ENCODE measurements at places on chromosomes 1 and 21.
A peak's percentile ranks its signal among the peaks of the same experiment; 100 is the strongest.

GRCh38 chr21:46381541-46381940 lies 57.6 kb downstream of the PCNT start:
- no peak for DNase-seq

DNA sequence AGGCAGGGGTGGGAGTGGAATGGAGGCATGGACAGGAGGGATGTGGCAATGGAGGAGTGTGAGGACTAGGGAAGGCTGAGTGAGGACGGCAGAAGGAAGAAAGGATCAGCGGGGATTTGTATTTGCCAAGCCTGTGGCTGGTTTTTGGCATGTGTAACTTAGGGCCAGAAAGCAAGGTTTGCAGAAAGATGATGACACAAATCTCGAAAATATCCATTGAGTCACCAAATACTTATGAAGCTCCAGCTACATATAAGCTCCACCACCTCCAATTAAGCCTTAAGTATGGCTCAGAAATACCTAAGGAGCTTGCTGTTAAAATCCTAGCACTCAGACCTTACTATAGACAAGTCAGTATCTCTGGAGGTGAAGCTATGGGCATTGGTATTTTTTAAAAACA lies 90.1 kb downstream of the OMA1 start:
- DNase-seq: no peak

- DNase-seq: peak; percentile 51
Measured at GRCh38 chr1:92484472-92485380, 2.0 kb downstream of the GFI1 start.

DNA sequence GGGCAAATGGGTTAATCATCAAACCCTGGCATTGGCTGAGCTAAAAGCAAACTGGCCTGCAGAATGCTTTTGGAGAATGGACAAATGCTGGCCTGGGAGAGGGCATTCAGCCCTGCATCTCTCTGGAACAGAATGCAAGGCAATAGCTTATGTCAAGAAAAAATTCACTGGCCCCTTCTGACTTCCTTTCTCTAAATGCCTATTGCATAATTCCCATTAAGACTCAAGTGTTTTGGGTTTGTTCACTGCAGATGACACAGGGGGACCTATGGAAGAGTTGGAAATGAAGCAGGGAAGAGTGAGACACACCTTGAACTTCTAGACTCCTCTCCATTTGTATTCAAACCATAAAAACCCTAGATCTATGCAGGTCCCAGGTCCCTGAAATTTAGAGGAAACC lies 15.9 kb downstream of the PEA15 start:
- DNase-seq: no peak

- no peak for DNase-seq
Measured at GRCh38 chr1:3327936-3328590, 126.4 kb upstream of the ARHGEF16 start.

DNA sequence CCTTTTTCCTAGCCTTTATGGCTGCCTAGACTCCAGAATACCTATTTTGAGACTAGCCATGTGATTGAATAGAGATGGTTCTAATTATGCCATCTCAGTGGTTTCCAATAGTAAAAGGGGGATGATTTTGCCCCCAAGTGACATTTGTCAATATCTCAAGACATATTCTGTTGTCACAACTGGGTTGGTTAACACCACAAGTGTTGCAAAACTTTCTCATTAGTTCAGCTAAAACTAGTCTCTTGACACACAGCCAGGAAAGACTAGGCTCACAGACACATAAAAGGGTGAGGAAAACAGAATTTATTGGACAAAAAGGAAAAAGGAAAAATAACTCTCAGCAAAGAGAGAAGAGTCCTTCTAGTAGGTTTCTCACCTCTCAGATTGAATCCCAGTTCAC lies 39.9 kb upstream of the GBP5 start:
- DNase-seq: no peak

DNA sequence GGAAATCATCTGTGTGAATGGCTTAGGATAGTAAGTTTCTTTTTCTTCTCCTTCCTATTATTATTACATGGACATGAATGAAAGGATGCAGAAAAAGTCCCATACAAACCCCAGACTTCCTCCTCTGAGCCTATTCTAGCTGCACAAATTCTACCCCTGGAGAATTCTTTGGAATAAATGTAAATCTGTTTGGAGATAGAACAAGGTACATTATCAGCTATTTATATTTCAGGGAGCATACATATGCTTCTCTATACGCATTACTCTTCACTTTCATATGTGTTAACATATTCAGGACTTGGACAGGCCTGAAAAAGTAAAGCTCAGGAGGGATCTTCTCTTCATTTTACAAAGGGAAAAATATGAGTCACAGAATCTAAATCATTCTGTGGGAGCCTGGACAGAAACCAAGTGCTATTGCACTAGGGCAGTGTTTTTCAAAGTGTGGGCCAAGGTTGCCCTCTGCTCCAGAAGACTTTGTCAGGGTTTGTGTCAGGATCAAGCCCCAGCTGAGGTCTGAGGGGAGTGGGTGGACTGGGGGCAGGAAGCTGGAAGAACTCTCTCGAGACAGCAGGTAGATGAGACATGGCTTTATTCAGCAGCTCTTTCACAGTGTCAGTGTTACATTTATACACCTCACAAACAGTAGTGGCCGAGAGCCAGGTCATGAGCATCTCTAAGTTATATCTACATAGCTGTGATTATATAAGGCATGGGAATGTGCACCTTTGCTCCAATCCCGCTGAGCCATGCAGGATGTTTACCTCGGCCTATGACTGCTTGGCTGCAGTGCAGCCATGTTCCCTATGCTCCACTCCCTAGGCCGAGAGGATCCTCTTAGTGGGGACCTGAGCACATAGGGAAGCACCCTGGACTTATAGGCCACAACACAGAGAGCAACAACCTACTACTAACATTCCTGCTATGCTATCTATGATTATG lies 114.3 kb downstream of the GDAP2 start:
- no peak for DNase-seq

DNA sequence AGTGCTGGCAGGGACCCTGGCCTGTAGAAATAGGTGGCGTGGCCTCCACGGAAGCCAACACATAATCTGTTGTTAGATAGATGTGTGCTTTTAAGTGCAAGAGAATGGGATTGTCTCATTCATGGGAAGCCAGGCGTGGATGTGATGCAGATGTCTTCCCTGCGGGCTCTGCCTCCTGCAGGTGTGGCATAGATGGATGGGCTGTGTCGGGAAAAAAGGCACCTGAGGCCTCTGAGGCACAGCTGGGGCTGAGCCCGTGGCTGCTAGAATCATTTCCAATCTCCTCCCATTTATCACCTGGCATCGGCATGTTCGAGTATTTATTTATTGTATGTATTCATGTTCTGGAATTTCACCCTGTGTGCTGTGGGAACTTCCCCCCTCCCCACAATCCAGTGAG lies 353.4 kb upstream of the AJAP1 start:
- no peak for DNase-seq

DNA sequence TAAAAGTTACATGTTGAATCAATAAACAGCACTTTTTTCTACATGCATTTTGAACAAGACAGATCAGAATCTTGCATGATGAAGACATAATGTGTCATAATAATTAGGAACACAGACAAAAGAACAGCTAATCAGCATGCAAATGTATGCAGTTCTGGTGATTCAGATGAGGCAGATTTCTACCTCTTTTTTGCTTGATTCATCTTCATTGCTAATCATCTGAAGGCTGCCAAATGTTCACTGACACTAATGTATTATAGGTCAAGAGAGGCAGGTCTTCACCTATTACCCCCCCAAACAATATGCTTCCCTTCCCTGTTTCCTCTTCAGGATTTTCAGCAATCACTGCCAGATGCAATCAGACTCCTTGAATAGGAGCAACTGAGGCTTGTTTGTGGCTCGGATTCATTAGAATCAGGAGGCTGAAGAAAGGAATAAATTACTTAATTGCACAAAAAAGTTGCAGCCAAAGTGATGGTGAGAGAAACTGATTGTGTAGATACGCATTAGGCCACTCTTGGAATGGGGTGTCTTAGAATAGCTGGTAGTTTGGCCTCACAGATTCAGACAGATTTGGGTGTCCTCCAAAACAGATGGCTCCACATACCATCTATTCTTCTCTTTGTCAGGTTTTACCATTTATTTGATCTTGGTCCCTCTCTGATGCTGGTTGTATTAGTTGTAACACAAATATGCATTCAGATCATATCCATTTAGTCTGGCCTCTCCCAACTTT lies 275.4 kb downstream of the RPS6KC1 start:
- no peak for DNase-seq

- DNase-seq: no peak
Measured at GRCh38 chr1:53799141-53799540, 39.0 kb downstream of the NDC1 start.

GRCh38 chr1:107976431-107976830 lies 11.5 kb upstream of the VAV3 start:
- no peak for DNase-seq
